ENCODE measurements at places on chromosomes 3 and 15.

DNA sequence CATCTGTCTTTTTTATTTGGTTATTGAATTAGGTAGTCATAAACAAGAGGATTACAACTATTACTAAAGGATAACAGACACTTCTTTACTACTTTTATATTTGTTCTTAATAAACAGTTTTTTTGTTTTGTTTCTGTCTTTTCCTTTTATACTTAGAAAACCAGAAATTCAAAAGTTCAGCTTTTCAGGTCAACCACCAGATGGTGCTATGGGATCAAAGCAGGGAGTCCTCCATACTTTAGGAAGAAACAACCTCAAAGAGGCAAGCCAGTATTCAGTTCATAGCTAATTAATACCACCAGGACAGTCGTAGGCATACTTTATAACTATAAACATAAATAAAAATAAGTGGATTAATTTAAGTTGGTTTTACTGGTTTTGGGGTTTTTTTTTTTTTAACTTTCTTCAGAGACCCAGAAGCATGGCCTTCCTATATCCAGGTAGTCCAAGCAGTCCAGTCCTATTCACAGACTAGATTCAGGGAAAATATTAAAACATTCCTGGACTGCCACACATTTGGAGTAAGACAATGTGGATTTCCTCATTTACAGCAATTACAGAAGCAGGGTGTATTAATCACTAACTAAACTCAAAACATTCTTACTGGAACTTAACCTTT lies 16.0 kb upstream of the EID1 start:
- no peak for DNase-seq

GRCh38 chr3:134803051-134803505 lies 8.0 kb downstream of the EPHB1 start:
- no peak for DNase-seq

DNA sequence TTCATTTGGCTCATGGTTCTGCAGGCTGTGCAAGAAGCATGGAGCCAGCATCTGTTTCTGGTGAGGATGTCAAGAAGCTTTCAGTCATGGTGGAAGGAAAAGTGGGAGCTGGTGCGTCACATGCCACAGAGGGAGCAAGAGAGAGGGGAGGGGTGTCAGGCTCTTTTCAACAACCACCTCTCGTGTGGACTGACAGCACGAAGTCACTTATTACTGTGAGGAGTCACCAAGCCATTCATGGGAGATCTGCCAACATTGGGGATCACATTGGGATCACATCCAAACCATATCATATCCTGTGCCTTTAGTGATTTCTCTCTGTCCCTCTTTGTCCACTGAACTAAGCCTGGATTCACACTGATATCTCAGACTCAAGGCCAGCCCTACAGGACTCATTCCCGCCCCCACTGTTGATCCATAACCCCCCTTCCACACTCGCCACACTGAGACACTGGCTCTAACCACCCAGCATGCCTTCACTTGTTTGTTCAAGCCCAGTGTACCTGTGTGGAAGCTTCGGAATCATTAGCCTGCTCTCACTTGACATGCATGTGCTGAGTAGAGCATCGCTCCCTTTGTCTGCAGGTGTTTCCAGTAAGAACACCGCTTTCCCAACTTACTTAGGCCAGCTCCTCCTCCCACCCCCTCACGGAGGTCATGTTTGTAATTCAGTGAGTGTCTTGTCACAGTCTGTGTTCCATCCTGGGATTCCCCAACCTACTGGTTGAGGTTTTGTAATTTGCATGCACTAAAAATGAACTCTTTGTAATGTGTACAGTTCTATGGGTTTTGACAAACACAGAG lies 132.2 kb downstream of the KLF13 start:
- no peak for DNase-seq

DNA sequence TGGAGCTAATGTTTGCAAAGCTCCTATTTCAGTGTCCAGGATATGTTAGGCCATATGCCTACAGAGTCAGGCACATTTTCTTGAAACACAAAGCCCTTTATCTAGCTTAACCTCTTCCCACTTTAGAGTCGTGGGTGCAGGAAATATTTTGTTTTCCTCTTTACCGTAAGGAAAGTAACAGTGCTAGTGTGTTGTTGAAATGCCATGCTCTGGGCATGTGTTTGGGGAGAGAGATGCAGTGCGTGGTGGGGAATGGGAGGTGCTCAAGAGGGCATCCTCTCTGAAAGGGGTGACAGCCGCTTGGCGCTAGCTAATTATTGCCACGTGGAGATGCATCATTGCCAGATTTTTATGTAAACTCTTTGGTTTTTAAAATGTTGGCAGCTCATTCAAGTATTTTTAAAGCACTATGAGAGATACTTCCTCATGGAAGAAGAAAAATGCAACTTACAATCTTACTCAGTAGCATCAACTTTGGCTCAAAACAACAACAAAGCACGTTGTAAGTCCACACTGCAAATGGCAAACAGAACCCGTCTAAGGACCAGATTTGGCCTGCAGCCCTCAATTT lies 152.6 kb downstream of the LPP start:
- DNase-seq = no peak

All from left lung (tissue), 14 donors.